Mesangial cell (primary cell): ENCODE measurements at places on chromosomes 12 and 14. TPM values are rescaled to one million over a fixed set of nuclear protein-coding genes. Genes with fewer than 3 reads are reported as not detected.

The KITLG gene
- total RNA-seq, result 5.5 and 24.3 TPM in 2 replicates

The CMA1 gene
- total RNA-seq, result not detected in 2 replicates

The NFE2 gene
- 0.63 TPM in 1 of 2 replicates, not detected in the other for total RNA-seq

The ZFHX2 gene
- total RNA-seq, result 0.49 and 1.6 TPM in 2 replicates

The PPM1A gene
- 9.0 and 11.9 TPM in 2 replicates for total RNA-seq

The FGD4 gene
- 14.5 TPM in 2 replicates for total RNA-seq

The VDR gene
- total RNA-seq, result 1.3 and 1.6 TPM in 2 replicates

The CLEC2A gene
- total RNA-seq, result not detected in 2 replicates

The PAPLN gene
- 10.9 and 106 TPM in 2 replicates for total RNA-seq

The KRT1 gene
- total RNA-seq, result not detected in 2 replicates

The PTPRQ gene
- 0.25 TPM in 1 of 2 replicates, not detected in the other for total RNA-seq

The BDKRB2 gene
- 0.33 and 2.5 TPM in 2 replicates for total RNA-seq

The KLRC4 gene
- 0.16 TPM in 1 of 2 replicates, not detected in the other for total RNA-seq

The CIROP gene
- not detected in 2 replicates for total RNA-seq

The ETFRF1 gene
- 10.3 and 15.1 TPM in 2 replicates for total RNA-seq

The PCED1B gene
- 2.1 and 4.6 TPM in 2 replicates for total RNA-seq

The VWF gene
- total RNA-seq, result under 0.01 and 0.25 TPM in 2 replicates

The PLEKHG7 gene
- total RNA-seq, result not detected in 2 replicates

The AGAP2 gene
- total RNA-seq, result 0.25 TPM in 1 of 2 replicates, not detected in the other

The FAM181A gene
- total RNA-seq, result not detected in 2 replicates

The RPS6KA5 gene
- total RNA-seq, result 1.6 and 3.3 TPM in 2 replicates

The RNF10 gene
- 61.3 and 80.2 TPM in 2 replicates for total RNA-seq

The AEBP2 gene
- 4.7 and 13.7 TPM in 2 replicates for total RNA-seq

The ALKBH1 gene
- 8.8 and 9.6 TPM in 2 replicates for total RNA-seq

The IL23A gene
- 1.1 and 1.5 TPM in 2 replicates for total RNA-seq

The HOXC5 gene
- 0.76 and 2.0 TPM in 2 replicates for total RNA-seq

The IFNG-AS1 gene
- not detected in 2 replicates for total RNA-seq

The GYS2 gene
- not detected in 2 replicates for total RNA-seq

The ABCD2 gene
- under 0.01 and 0.25 TPM in 2 replicates for total RNA-seq

The DTX1 gene
- total RNA-seq, result 0.16 TPM in 1 of 2 replicates, not detected in the other
